ENCODE measurements at places on chromosomes 12 and 14. TPM values are rescaled to one million over a fixed set of nuclear protein-coding genes. Genes with fewer than 3 reads are reported as not detected.

Gene NPC2
- 248 TPM for polyA plus RNA-seq

Gene GOLGA3
- polyA plus RNA-seq, result 22.6 TPM

Gene TSHR
- not detected for polyA plus RNA-seq

Gene KLHL42
- polyA plus RNA-seq, result 21.3 TPM

Gene HOXC4
- polyA plus RNA-seq, result 0.05 TPM

Gene MYF6
- not detected for polyA plus RNA-seq

Gene TSPAN11
- 0.37 TPM for polyA plus RNA-seq

Gene RPS6KL1
- polyA plus RNA-seq, result 0.37 TPM

Gene IFI27L1
- polyA plus RNA-seq, result 12.5 TPM

Gene AMN
- 0.06 TPM for polyA plus RNA-seq

Gene TRHDE
- 90.7 TPM for polyA plus RNA-seq

Gene APOF
- not detected for polyA plus RNA-seq

Gene FLRT2
- polyA plus RNA-seq, result 20.8 TPM

Gene CLEC4C
- polyA plus RNA-seq, result not detected

Gene CPNE6
- polyA plus RNA-seq, result not detected

Gene DTX3
- polyA plus RNA-seq, result 32.0 TPM

Gene ST8SIA1
- 0.26 TPM for polyA plus RNA-seq
